OCI-LY7 (cell line): ENCODE measurements at places on chromosomes 12 and 14.

- DNase-seq, result no peak
Measured at GRCh38 chr14:103205541-103205906, 82.3 kb downstream of the TNFAIP2 start.

GRCh38 chr12:65098364-65098763 is 22.7 kb downstream of the WIF1 start:
- DNase-seq, result no peak

DNA sequence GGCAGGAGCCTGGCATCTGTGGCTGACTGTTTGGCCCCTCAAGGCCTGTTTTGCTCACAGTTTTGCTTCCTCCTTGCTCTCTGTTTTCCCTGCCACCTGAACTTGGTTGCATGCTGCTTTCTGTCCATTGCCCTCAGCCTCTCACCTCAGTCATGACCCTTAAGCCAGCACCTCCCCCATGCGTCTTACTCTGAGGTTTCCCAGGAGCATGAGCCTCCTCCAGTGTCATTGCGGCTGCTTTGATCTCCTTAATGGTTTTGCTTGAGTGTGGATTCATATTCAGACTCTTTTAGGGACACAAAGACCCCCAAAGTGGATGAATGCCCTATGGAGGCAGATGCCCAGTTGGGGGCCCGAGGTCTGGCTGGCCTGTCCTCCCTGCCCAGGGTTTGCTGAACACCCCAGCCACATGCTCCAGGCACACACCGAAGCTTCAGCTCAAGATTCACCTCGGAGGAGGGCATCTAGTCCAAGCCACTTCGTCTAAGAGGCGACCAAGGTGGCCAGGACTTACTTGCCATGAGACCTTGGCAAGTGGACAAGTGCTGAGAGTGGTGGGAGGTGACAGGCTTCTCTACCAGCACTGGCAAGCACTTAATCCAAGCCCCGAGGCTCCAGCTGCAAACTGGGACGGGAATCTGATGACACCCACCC is 95.4 kb upstream of the DIO3 start:
- DNase-seq, result peak; percentile 28

DNA sequence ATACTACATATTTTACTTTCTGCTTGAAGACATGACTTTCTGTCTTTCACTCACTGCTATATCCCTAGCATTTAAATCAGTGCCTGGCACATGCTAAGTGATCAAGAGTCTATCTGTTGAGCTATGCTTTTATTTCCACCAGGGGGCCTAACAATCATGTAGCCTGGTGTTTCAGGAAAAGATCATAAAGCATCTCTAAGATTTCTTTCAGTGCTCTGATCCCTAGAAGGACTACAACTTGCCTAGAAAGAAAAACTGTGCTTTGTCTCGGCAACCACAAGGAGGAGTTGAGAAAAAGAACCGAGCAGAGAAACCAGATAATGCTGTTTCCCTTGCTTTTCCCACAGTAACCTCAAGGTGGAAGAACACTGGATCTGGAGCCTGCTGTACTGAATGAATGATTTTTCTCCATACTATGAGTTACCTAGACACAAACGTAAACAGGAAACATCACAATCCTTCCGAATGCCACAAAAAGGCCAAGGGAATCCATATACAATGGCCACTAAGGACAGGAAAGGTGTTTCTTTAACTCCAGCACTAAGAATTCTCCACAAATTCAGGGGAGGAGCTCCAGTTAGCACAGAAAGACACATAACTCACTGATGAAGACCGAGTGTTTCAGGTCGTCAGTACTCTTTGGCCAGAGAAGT is 1.2 kb downstream of the CRY1 start:
- peak; percentile 20 for DNase-seq

GRCh38 chr12:76670776-76671175 is 93.1 kb upstream of the ZDHHC17 start:
- DNase-seq, result no peak

GRCh38 chr12:93552427-93552826 is 20.0 kb upstream of the SOCS2 start:
- DNase-seq, result no peak

GRCh38 chr12:14913381-14913781 is 25.0 kb downstream of the ERP27 start:
- DNase-seq, result no peak

- no peak for DNase-seq
Measured at GRCh38 chr14:63091394-63091996, 46.2 kb upstream of the KCNH5 start.

GRCh38 chr12:53005215-53005985 is 856 bp upstream of the EIF4B start:
- peak; percentile 19 for DNase-seq

- DNase-seq, result no peak
Measured at GRCh38 chr12:79307340-79307739, 383.4 kb downstream of the PAWR start.

- no peak for DNase-seq
Measured at GRCh38 chr12:66244446-66244845, 55.4 kb downstream of the IRAK3 start.
